ENCODE measurements at places on chromosomes 5 and 9. TPM values are rescaled to one million over a fixed set of nuclear protein-coding genes. Genes with fewer than 3 reads are reported as not detected.

DMRT2 gene
- total RNA-seq, result 1.3 TPM

- H3K4me3 ChIP-seq, result no peak overlapping the region
- H3K27ac ChIP-seq, result no peak overlapping the region
- H3K4me1 ChIP-seq, result no peaks in the 10 kb centered on the region
- H3K36me3 ChIP-seq, result no peaks in the 10 kb centered on the region
- no peaks in the 10 kb centered on the region for H3K27me3 ChIP-seq
- DNase-seq, result no peak
Measured at GRCh38 chr5:89597878-89598277, 714.9 kb upstream of the MEF2C start.

C9 gene
- total RNA-seq, result not detected

DNA sequence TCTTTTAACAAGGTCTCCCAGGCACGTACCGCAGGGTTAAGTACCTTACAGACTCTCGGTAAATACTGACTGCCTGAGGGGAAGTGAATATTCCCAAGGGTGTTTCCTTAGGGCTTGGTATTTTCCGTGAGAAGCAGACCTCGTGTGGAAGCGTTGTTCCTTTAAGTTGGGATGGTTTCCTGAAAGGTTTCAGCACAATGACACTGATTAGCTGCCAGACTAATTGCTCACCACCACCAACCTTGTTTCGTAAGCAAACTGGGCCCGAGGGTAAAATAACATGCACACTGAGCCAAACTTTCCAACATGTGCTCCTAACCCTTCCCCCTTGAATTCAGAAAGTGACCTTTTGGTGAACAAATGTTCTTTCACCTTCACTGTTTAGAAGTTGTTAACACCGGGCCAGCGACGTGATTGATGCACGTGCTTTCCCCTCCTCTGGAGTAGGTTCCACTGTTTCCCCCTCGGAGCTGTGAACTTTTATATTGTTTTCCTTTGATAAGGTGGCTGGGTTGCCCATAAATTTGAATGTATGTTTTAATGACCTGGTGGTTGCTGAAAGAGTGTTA lies 128.1 kb upstream of the RPS23 start:
- no peaks in the 10 kb centered on the region for H3K27me3 ChIP-seq
- peak overlapping the region; percentile 47 for H3K27ac ChIP-seq
- peaks cover 22% of the 10 kb centered on the region for H3K4me1 ChIP-seq
- no peaks in the 10 kb centered on the region for H3K36me3 ChIP-seq
- no peak overlapping the region for H3K4me3 ChIP-seq
